ENCODE measurements at places on chromosomes 4 and X. TPM values are rescaled to one million over a fixed set of nuclear protein-coding genes. Genes with fewer than 3 reads are reported as not detected.

GRCh38 chr4:144729175-144729574 is 83.2 kb downstream of the HHIP start:
- no peaks in the 10 kb centered on the region for H3K4me1 ChIP-seq
- DNase-seq: no peak
- H3K4me3 ChIP-seq: no peak overlapping the region

The CCDC158 gene
- total RNA-seq: not detected

DNA sequence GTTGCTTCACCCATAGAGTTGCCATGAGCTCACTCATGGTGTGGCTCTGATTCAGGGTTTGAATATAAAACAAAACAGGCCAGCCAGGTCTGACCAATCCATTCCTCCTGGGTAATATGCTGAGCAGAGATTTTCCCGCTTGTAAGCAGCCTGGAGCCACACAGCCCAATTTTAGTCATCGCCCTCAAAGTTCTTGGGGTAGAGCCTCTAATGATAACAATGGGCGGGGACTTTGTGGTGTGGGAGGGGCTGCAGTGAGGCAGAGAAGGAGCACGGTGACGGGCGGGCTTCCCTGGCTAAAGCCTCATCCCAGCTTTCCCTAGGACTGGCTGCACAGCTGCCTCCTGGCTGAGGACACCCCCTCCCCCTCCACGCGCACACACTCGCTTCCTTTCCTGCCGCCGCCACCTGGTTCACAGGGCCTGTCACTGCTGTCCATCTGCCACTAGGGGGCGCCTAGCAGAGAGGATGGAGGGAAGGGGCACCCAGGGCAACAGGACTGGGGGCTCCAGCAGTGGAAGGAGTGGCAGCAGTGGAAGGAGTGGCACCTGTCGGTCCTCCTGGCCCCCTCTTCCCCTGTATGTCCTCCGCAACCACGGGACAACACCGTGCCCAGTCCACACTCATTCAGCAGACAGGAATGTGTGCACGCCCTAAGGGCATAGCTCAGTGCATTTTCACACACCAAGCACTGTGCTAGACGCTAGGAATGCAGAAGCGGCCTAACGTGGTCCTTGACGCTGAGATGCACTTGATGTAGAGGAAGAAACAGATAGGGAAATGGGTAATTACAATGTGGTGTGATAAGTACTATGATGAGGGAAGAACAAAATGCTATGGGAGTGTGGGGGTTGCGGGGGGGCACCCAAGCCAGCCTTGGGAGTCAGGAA is 26.8 kb downstream of the PRPS1 start:
- no peaks in the 10 kb centered on the region for H3K27me3 ChIP-seq
- peaks cover 7% of the 10 kb centered on the region for H3K36me3 ChIP-seq
- peak; percentile 69 for DNase-seq
- H3K4me1 ChIP-seq: peaks cover 5% of the 10 kb centered on the region
- peak overlapping the region; percentile 30 for H3K4me3 ChIP-seq

- no peaks in the 10 kb centered on the region for H3K4me1 ChIP-seq
- no peaks in the 10 kb centered on the region for H3K27me3 ChIP-seq
- H3K27ac ChIP-seq: no peak overlapping the region
- DNase-seq: no peak
- H3K36me3 ChIP-seq: peaks cover 7% of the 10 kb centered on the region
Measured at GRCh38 chr4:76125816-76126215, 22.4 kb downstream of the NUP54 start.

The CXorf49 gene
- total RNA-seq: not detected

DNA sequence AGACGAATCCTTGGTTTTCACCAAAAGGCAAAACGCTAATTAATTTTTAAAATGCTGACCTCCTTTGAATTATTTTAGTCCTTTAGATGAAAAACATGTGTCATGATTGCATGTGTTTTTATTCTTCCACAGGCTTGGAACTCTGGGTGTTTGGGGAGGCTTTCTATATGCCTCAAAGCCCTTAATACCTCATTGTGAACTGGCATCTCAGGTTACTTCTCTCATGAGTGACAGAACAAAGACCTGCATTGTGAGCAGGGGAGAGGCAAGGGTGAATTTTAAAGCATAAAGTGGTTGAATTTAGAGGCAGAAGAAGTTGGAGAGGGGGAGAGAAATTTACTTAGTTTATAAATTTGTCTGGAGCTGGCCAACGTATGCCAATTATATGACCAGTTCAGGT is 119.5 kb downstream of the ARSF start:
- H3K4me3 ChIP-seq: no peak overlapping the region
- no peak overlapping the region for H3K27ac ChIP-seq
- H3K27me3 ChIP-seq: no peaks in the 10 kb centered on the region
- no peaks in the 10 kb centered on the region for H3K36me3 ChIP-seq

All from naive thymus-derived CD8-positive, alpha-beta T cell (primary cell).